Fibroblast of skin of scalp (primary cell): ENCODE measurements at places on chromosomes 2 and 18.

DNA sequence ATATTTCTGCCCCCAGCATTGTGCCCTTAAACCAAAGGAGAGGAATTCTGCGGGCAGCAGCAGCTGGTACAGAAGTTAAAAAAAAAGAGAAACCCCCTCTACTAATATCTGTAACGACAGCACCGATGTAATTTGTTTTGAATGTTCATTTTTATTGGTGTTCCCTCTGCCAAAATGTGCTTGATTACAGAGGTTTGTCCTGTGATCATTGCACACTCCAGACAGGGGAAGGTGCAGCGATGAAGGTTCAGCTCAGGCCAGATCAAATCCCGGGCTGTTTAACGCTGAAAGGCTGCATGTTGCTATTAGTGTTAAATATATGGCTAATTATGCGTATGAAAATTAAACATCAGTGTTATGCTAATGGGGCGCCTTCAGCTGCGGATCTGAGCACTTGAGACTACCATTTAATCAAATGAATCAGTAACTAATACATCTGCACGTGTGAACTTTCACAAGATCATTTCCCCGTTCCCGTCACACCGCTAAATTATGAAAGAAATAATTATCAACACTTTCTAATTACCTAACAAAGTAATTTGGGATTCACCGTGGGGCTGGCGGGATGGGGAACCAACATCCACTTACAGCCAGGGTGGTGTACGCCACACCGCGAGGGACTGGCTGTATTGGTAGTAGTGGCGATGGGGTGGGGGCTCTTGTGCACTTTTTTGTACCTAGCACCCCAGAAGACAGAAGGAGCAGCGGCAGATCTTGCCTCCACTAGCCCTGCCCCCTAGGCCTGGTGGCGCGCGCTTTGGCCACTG is 1.5 kb upstream of the DLX1 start:
- no peak for DNase-seq

- no peak for DNase-seq
These were observed 1357.8 kb upstream of the CRIM1 start for GRCh38 chr2:34997779-34998178.

DNA sequence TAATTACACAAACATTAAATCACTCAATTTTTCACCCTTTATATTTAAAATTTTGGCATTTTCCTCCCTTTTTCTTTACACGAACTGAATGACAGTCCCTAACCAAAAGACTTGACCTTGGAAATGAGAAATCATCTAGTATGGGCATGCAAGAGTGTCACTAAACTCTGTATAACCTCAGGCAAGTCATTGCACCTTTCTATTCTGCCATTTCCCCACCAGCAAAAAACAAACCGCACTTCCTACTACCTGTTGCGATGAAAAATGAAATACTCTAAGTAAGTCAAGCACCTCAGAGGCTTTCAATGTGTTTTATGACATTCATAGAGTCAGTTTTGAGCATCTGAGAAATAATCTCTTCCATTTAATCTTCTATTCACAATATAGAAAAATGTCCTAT is 44.1 kb downstream of the ANKRD44 start:
- no peak for DNase-seq

- DNase-seq: no peak
These were observed 756.5 kb upstream of the LRRTM1 start for GRCh38 chr2:81061016-81061415.

GRCh38 chr18:55743133-55743532 is 155.1 kb upstream of the TCF4 start:
- DNase-seq: no peak

DNA sequence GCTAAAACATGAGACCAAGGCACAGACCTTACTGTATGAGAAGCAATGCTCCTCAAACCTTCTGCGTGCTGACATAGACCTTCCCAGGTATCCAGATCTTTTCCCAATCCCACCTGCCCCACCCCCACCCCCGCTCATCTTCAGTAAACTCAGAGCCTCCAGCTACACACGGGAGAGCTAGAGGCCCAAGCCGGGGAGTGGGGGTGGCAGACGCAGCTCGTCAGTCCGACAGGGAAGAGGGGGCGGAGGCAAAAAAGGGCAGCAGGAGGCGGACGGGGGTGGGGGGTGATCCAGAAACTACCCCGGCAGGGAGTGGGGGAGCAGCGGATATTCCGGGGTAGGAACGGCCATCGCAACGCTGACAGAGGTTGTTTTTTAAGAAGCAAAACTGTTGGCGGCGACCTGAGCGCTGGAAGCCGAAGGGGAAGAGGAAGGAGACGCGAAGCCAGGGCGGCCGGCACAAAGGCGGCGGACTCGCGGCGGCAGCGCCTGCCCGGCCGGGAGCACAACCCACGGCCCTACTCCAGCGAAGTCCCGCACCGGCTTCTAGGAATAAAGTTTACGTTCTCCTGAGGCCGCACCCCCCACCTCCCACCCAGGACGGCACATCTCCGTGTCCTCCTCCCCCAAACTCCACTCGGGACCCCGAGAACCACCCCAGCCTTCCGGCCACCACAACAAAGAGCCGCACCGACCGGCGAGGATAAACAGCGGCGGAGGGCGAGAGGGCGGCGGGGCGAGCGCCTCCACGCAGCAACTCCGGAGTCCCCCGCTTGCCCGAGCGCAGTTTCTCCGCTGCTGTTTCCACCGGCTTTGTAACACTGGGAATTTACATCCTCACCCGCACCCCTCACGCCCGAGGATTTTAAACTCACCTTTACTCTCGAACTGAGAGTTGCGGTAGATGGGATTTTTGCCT is 722 bp downstream of the BAZ2B start:
- DNase-seq: peak; percentile 94

GRCh38 chr2:108968619-108969018 is 20.4 kb downstream of the EDAR start:
- DNase-seq: no peak
